ENCODE measurements at places on chromosomes 7 and 10.
A peak's percentile ranks its signal among the peaks of the same experiment; 100 is the strongest.

- no peak for ATAC-seq
Observed at GRCh38 chr7:155959894-155960293, 147.6 kb upstream of the SHH start.

DNA sequence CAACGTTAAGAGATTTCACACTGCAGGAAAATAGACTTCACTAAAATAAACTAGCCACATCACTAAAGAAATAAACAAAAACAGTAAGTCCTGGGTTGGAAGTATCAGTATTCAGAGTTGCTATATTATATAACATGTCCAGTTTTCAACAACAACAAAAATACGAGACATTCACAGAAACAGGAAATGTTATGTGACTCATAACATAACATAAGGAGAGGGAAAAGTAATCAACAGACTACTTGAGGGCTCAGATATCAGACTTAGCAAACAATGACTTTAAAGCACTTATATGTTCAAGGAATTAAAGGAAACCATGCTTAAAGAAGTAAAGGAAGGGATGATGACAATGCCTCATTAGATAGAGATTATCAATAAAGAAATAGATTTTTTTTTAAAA lies 73.5 kb upstream of the MKLN1 start:
- no peak for ATAC-seq

DNA sequence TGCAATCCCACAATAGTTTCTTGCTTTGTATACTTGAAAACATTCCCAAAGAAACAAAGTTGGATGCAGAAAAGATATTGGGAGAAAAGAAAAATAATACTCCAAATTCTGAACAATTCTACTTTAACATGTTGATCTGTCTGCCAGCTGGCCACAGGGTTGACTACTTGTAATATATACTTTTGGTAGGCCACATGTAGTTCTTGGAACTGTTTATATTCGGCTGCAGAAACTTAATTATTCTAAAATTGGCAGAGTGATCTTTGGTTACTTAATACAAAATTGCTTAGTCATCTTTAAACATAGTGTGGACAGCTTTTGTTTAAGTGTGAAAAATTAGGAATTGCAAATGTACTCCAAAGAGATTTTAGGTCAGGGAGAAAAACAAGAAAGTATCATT lies 76.0 kb downstream of the CALD1 start:
- no peak for ATAC-seq

- no peak for ATAC-seq
Observed at GRCh38 chr10:99872367-99873162, 90.1 kb downstream of the ABCC2 start.

GRCh38 chr7:116806046-116806944 lies 56.1 kb upstream of the CAPZA2 start:
- no peak for ATAC-seq

DNA sequence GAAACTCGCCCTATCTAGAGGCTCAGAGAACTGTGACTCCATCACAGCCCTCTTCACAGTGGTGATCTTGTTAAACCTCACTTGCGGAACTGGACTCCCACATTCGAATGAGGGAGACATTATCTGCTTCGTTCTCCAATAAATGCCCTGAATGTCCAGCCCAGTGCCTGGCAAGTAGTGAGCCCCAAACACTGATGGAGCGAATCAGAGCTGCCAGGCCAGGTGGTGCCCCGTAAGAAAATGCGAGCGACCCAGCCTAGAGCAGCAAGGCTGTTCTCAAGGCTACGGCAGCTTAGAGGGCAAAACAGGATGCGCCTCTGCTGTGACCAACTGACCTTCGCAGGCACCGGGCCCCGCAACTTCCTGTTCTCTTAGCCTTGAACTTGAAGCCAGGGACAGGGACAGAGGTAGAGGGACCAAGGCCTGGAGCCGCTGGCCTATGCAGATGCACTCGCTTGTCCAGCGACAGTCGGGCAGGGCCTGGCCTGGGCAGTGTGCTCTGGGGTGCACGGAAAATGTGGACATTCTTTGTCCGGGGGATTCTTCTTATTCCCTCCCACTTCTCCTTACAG lies 217.6 kb downstream of the TCERG1L start:
- no peak for ATAC-seq

DNA sequence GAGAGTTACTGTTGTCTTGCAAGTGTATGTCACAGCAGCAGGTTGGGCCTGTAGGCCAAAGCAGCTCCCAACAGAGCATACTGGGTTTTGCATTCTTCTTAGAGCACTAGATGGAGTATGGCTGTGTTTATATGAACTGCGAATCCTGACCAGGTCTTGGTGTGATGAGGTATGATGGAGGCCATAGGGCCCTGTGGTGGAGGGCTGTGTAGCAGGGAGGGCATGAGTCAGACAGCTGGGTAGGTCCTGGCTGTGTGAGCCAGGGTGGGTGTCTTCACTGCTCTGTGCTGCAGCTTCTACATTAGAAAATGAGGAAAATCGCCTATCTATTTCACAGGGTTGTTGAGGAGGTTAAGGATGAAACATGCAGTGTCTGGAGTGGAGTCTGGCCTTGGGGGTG lies 124.2 kb downstream of the BUB3 start:
- ATAC-seq: no peak

GRCh38 chr10:12322583-12323131 lies 26.7 kb upstream of the CAMK1D start:
- no peak for ATAC-seq

GRCh38 chr10:112813866-112814591 lies 136.0 kb upstream of the TCF7L2 start:
- no peak for ATAC-seq

GRCh38 chr7:94057955-94058354 lies 53.8 kb upstream of the BET1 start:
- ATAC-seq: no peak

DNA sequence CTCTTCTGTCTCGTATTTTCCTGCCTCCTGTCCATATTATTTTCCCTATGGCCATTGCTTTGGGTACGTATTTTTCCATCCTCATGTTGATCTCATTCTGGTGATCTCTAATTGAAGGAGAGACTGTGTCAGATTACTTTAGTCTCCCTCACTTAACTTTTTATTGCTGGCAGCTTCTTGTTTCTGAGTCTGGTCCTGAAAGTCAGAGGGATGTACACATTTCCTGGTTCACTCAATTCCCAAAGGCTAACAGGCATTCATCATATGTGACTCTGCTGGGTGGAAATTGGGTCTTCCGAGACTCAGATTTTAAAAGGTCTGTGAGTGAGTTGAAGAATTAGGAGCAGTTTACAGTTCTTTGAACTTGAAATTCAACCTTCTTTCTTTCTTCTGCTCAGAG lies 10.9 kb downstream of the UMAD1 start:
- ATAC-seq: no peak

DNA sequence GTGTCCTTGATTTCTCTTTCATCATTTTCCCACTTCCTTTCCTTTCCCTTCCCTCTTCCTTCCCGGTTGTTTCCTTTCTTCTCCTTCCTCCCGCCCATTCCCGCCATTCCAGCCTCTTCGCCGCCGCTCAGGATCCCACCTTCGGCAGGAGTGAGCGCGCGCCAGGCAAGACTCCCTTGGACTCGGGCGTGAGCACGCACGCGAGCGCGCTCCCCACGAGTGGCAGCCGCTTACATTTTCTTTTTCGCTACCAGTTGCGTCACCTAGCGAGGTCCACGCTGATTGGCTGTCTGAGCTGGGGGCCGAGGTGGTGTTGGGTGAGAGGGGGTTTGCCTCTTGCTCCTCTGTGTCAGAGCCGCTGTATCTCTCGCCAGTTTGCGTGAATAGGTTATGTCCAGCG lies 11.8 kb downstream of the ZAN start:
- ATAC-seq: no peak

DNA sequence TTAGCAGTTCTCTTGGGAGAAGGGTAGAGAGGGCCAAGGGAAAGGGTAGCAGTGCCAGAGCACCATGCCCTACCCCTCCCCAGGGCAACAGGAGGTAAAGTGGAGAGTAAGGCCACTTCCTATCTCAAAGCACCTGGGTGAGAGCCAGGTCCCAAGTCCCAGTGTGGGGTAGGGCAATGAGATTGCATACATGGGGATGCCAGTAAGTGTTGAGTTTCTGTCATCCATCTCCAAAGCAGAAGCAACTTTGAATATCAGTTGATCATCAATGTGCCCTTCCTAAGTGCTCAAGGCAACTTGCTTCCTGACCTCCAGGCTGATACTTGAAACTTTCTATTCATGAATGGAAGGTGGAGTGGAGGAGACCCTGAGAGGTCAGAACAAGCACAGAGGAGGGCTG lies 2.2 kb upstream of the CAMK2G start:
- no peak for ATAC-seq

DNA sequence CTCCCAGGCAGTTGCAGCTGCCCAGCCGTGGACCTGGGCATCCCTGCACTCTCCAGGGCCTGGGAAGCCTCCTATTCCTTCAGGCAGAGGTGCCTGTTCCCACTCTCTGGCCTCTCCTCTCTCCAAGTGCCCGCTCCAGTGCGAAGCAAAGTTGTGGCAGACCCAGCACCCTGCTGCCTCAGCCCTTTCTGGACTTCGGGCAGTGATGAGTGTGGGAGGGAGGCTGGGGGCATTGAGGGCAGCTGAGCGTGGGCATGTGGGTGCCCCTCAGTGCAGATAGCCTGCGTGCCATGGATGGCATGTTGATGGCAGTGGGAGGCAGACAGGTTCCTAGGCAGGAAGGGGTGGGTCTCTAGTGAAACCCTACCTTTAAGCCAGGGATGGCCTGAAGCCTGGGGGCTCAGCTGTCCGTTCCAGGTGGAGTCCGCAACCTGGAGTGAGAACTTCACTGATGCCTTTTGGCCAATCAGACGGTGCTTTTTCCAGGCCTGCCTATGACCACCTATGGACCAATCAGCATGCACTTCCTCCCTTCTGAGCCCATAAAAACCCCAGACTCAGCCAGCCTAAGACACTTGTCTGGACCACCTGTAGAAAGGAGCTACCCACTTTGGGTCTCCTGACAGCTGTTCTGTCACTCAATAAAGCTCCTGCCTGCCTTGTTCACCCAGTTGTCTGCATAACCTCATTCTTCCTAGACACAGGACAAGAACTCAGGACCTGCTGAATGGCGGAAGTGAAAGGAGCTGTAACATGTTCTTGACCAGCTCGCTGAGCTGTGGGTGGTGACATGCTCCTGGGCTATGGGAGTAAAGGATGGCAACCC lies 26.1 kb downstream of the SVIL start:
- no peak for ATAC-seq

- ATAC-seq: no peak
Observed at GRCh38 chr7:158816271-158816670, 13.0 kb downstream of the ESYT2 start.

DNA sequence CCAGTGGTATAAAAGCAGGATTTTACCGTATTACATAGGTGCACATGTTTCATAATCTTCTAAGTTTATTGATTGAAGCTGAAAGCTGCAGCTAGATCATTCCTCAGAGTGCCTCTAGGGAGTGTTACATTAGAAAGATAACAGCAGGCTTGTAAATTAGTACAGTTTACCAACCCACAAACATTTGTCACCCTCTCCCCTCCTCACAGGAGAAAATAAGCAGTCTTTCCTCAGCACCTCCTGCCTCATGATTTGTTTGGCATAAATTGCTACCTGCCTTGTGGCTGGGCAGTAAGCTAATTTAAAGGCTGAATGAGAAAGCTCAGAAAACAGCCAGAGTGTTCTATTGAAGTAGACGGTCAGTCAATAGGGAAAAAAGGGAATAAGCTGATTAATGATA lies 74.2 kb downstream of the NXPH1 start:
- ATAC-seq: no peak

DNA sequence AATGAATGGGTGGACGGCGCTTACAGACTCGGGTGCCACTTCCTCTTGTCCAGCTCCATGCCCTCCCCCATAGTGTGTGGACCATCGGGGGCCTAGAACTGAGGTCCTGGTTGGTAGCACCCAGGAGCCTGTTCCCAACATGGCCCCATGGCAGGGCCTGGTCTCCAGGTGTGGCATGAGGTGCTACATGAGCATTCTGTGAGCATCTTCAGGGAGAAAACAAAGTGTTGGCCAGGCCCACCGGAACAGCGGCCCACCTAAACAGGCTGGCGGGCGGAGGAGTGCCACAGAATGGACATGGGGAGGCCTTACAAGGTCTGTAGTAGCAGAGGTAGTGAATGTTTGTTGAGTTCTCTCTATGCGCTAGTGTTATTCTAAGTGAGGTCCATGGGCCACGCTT lies 76.9 kb downstream of the PARP12 start:
- ATAC-seq: no peak

GRCh38 chr7:2684501-2684900 lies 3.5 kb upstream of the AMZ1 start:
- no peak for ATAC-seq

DNA sequence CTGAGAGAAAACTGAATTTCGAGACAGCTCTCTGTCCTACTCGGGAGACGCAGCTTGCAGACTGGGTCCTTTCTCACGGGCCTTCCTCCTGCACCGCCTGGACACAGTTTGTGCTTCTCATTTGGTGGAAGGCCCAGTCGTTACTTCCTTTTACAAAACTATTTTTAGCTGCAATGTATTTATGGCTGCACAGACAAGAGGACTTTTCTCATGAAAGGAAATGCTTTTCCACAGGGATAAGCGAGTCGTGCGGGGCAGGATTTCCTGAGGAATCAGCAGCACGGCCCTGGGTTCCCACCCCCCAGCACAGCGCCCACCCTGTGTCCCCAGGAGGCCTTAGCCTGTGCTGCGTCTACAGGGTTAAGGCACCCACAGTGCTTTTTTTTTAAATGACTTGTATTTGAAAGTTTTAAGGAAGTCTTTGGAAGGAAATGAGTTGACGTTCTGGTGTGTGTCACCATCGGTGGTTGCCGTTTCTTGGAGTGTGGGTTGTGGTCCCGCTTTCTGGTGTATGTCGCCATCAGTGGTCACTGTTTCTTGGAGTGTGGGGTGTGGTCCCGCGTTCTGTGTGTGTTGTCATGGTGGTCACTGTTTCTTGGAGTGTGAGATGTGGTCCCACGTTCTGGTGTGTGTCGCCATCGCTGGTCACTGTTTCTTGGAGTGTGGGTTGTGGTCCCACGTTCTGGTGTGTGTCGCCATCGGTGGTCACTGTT lies 50.9 kb downstream of the INPP5A start:
- peak; percentile 19 for ATAC-seq

DNA sequence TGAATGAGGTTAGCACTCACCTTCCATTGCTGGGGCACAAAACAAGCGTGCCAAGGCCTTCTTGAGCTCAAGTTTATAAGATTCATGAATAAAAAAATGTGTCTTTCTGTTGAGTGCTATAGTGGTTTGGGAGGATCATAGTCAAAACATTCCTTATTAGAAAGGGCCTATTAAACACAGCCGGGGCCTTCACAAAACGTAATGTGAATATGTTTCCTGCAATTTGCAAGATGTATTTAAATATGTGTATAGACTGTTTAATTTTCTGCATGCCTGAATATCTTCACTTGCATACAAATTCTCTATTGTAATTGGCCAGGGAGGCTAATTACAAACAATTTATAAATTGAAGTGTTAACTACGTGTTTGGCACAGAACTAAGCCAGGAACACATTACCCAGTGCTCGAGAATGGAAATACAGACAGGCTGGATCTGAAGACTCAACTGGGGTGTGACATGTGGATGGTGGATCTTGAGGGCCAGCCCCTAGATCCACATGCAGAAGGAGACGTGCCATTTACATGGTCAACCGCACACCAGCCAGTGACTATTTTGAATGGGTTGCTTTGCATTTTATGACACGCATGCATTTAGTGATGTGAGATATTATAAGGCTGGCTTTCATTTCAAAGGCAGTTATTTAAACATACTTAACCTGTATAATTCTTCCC lies 31.3 kb downstream of the LYZL2 start:
- no peak for ATAC-seq
